Activated gamma-delta T cell treated with Interleukin-2 at 50 U/mL for 16 hours (primary cell): ENCODE measurements at places on chromosomes 1 and 21.

DNA sequence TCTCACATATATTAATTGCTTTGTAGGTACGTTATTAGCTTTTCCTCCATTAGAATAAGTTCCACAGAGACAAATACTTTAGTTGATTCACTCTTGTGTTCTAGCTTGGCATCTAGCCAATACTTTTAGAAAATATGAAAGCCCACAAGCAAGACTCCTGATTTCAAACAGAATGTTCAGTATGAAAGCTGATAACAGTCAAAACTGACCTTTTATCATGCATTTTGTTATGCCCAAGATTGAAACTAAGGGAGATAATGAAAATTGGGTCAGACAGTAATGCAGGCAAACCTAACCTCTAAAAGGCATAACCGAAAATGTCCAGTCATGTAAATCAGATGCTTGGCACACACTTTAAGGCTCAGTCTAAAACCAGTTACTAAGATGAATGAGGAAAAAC lies 61.7 kb downstream of the ERICH3 start:
- no peak for DNase-seq

DNA sequence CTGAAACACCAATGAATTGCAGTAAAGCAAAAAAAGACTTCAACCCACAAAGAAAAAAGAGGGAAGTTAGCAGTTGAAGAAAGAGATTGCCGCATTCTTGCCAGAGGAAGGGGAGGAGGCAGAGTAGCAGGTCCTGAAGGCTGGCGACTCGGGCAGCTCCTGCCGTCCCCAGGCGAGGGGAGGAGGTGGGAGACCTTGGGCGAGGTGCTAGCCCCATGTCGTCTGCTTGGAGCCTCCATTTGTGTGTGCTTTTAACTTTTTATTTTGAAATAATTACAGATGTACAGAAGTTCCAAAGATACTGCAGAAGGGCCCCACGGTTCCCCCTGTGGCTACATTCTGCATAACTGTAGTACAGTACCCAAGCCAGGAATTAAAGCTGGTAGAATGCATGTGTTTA lies 6.7 kb downstream of the TRPM2 start:
- no peak for DNase-seq

DNA sequence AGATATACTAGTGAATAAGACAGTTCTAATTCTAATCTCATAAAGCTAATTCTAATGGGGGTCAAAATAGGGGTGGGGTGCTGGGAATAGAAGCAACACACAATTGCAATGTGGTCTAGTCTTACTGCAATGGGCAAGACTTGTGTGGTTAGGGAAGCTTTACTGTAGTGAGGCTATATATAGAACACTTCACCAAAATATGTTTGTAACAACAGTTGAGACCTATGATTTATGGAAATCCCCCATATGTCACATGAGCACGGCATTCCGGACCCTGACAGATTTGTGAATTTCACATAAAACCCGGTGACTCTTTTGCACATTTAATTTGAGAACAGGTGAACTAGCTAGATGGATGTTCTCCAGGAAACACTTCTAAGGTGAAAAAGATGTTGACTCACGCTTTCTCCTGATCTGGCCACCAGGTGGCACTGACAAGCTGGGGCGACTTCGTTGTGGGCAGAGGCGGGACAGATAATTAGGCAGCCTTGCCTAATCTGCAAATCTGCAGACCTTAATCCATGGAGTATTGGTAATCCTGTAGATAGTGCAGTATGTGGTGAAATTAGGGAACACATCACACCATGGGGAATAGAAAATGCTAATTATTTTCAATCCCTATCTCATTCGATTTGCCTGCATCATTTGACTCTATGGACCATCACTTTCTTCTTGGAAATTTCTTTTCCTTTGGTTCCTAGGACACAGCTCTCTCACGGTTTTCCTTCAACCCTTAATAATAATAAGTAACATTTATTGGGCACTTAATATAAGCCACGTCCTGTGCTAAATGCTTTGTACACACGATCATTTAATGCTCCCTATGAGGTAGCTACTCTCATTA lies 37.7 kb downstream of the KIAA0040 start:
- DNase-seq: peak; percentile 77

GRCh38 chr1:163205513-163205912 lies 2.8 kb upstream of the RGS5 start:
- no peak for DNase-seq

GRCh38 chr1:81387446-81387845 lies 413.3 kb upstream of the ADGRL2 start:
- DNase-seq: no peak

- no peak for DNase-seq
These were observed 4.1 kb downstream of the PABPC4 start for GRCh38 chr1:39572379-39573096.

- DNase-seq: no peak
These were observed 2.5 kb upstream of the SERBP1 start for GRCh38 chr1:67432745-67433144.

- DNase-seq: no peak
These were observed 2.4 kb downstream of the SSX2IP start for GRCh38 chr1:84687714-84688462.

- no peak for DNase-seq
These were observed 44.0 kb upstream of the HSD3B1 start for GRCh38 chr1:119462964-119463363.
